ENCODE measurements at places on chromosomes 16 and 17. TPM values are rescaled to one million over a fixed set of nuclear protein-coding genes. Genes with fewer than 3 reads are reported as not detected.

PRSS21 gene
- total RNA-seq: 2.6 TPM

IL17C gene
- 0.44 TPM for total RNA-seq

CTCF gene
- total RNA-seq: 72.5 TPM

TCAP gene
- 5.9 TPM for total RNA-seq

MSI2 gene
- 107 TPM for total RNA-seq

CES1 gene
- 0.47 TPM for total RNA-seq

KRTAP4-6 gene
- total RNA-seq: not detected

SLC6A2 gene
- not detected for total RNA-seq

CBLN1 gene
- not detected for total RNA-seq

MRM3 gene
- total RNA-seq: 20.9 TPM

CCL7 gene
- total RNA-seq: not detected

WFDC1 gene
- total RNA-seq: not detected

OTOP2 gene
- not detected for total RNA-seq

SMARCE1 gene
- total RNA-seq: 87.6 TPM

G6PC1 gene
- not detected for total RNA-seq

CMC2 gene
- total RNA-seq: 39.7 TPM

TSPOAP1 gene
- 19.1 TPM for total RNA-seq

ZNF771 gene
- 6.5 TPM for total RNA-seq

EFCAB5 gene
- 4.7 TPM for total RNA-seq

SOST gene
- not detected for total RNA-seq

TPSAB1 gene
- not detected for total RNA-seq

PRRT2 gene
- 6.9 TPM for total RNA-seq

ITGAX gene
- total RNA-seq: 6.3 TPM

SOX8 gene
- 3.4 TPM for total RNA-seq

TRIM25 gene
- total RNA-seq: 58.4 TPM

XAF1 gene
- 99.3 TPM for total RNA-seq

TOB1 gene
- total RNA-seq: 104 TPM

RND2 gene
- total RNA-seq: 0.29 TPM
